Right ventricle myocardium superior (tissue), 1 donor: ENCODE measurements at places on chromosomes 6 and 20.

- no peak for DNase-seq
Observed at GRCh38 chr6:36834576-36835341, 4.5 kb downstream of the CPNE5 start.

GRCh38 chr6:43972179-43972912 is 154.9 kb downstream of the MRPL14 start:
- no peak for DNase-seq

GRCh38 chr6:92864966-92865555 is 554.3 kb downstream of the EPHA7 start:
- DNase-seq, result no peak

DNA sequence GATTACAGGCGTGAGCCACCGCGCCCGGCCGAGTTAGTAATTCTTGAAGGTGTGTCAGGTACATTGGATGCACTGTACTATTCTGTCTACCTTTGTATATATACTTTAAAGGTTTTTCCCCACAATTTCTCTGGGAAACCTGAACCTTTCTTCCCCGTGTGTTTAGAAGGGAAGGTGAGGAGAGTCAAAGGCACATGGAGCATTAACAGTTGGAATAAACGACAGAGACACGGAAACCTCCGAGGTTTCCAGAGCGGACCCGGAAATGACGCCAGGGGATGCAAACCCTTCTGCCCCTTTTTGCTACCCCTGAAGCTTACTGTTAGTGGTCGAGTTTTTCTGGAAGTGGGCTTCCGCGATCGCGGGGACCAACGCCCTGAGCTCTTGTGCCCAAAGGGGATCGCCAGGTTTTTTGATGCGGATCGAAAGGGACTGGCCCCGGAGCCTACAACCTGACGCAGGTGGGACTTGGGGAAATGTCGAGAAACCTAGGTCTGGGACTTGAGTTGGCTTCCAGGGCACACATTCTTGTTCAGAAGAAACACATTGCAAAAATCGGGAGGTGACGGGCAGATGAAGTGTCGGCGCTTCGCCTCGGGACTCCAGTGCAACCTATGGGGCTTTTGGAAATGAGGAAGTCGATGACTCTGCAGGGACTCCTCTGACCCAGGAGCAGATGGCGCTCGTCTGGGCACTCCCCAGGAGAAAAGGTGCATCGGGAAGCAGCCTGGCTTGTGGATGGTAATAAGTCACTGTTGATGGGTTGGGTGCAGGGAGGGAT is 218.2 kb downstream of the OR2B2 start:
- DNase-seq, result no peak

GRCh38 chr6:119323478-119323877 is 26.1 kb downstream of the MAN1A1 start:
- DNase-seq, result no peak

- DNase-seq, result no peak
Observed at GRCh38 chr6:24761193-24761835, 13.4 kb upstream of the GMNN start.

DNA sequence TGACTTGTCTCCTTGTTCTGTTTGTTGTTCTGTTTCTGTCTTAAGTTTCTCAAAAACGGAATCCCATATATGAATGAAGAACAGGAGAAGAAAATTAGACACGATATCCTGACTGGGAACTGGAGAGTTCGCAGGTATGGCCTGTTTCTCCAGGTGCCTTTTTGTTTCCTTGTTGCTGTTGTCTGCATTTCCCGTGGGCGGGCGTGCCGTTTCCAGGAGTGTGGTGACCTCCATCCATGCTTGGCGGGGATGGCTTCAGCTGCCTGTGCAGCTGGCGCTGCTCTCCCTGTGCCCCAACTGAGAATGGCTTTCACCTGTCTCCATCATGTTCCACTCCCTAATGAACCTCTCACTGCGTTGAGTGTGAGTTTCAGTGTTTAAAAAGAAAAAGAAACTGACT is 4.4 kb downstream of the PNLDC1 start:
- no peak for DNase-seq

DNA sequence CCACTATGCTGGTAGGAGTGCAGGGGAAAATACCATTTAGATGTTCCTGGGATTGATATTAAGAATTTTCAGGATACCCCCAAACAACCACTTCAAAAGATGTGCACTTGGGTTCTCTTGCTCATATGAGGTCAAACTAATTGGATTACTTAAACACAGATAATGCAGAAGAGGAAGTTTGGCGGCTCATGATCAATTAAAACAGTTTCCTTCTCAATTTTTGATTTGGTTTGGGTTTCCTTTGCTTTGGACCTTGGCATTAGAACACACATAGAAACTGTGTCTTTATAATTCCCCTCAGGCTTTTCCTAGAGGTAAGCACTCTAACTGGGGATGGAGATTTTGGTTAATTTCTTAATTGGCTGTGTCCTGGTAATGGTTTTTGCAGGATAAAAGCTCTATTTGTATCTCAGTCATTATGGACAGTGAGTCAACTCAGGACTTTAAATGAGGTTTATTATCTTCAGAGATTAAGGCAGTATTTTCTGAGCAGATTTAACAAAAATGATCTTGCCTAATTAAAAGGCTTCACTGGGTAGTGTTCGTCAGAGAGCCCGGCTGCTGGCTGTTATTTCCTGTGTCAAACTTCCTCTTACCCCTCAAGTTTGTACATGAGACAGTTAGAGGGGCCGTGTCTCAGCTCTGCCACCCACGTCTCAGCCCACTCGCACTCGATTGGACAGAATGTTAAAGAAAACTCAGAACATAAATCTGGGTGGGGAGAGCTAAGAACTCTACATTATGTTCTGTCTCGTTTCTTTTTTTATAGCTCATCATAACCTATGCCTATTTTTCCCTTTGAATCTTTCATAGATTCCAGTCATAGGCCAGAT is 50.3 kb upstream of the PREP start:
- DNase-seq, result peak; percentile 37

DNA sequence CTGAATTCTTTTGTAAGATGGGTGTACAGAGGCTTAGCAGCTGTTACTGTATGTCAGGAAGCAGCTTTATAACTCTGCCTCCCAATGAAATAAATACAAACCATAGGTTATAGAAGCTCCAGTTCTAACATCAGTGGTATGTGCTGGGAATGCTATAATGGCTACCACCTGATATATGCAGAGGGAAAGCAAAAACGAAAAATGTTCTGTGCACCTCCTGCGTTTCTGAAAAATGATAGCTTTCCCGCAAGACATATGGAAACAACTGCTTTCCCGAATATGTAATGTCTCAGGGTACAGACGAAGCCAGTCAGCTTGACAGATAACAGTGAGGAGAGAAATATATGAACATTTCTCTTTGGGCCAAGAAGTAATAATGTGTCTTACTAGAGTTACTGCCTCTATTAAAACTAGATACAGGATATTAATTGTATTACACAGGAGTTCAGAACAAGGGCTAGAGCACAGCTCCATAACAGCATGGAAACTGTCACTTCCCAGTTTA is 517.0 kb upstream of the NRSN1 start:
- DNase-seq, result no peak
